ENCODE measurements at places on chromosomes 7 and 10. TPM values are rescaled to one million over a fixed set of nuclear protein-coding genes. Genes with fewer than 3 reads are reported as not detected.

CWF19L1 gene
- 20.9 TPM for total RNA-seq

FFAR4 gene
- not detected for total RNA-seq

CPN1 gene
- not detected for total RNA-seq

COBL gene
- 9.8 TPM for total RNA-seq

BTBD16 gene
- not detected for total RNA-seq
